ENCODE measurements at places on chromosomes 2 and 18.

- DNase-seq = no peak
Measured at GRCh38 chr2:38068234-38068633, 7.7 kb downstream of the CYP1B1 start.

DNA sequence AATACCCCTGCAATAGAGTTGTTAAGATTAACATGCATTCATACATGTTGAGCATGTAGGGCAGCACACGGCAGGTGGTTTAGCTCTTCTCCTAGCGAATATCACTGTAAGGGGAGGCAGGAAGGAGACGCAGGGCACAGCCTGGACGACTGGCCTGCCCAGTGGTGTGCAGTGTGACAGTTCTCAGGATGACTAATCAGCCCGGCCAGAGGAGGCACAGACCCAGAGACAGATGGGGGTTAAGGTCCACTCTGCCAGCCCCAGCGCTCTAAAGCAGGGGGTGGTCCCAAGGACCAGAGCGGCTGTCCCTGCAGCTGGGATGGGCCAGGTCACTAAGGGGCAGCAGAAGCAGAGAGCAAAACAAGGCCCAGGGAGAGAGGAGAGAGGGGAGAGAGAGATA lies 63.7 kb downstream of the RNF152 start:
- DNase-seq = no peak

GRCh38 chr2:230908092-230908594 lies 16.9 kb downstream of the GPR55 start:
- no peak for DNase-seq

DNA sequence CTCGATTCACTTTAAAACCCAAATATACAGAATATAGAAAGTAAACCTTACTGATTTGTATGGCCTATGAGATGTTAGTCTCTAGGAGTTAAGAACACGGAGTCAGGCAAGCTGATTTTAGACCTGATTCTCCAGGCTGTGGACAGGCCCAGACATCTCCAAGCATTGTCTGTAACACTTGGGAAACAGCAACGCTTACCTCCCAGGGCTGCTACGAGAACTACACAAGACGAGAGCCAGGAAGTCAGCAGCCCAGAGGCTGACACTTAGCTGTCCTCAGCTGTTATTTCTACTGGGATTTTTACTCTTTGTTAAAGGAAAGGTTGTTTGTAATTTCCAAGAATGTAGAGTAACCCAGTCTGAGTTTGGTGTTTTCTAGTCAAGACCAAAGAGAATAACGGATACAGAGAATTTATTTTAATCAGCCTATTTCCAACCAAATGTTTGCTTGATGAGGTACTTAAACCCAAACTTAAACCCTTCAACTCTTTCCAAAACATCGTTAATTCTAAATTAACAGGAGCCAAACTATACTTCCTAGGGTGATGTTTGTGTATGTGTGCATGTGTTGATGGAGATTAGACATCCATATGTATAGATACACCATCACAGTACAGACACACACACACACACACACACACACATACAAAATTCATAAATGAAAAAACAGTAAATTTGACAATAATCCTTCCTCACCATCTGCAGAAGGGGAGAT lies 123.4 kb downstream of the LAMA1 start:
- no peak for DNase-seq

DNA sequence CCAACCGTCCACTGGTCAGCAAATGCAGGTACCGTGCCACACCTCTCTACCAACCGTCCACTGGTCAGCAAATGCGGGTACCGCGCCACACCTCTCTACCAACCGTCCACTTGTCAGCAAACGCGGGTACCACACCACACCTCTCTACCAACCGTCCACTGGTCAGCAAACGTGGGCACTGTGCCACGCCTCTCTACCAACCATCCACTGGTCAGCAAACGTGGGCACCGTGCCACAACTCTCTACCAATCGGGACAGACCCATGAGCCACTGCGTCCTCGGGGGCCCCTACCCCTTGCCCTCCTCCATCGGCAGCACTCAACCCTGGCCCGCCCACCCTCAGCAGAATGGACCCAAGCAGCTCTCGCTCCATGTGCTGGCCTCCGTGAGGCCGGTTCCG lies 226.4 kb upstream of the SALL3 start:
- no peak for DNase-seq

DNA sequence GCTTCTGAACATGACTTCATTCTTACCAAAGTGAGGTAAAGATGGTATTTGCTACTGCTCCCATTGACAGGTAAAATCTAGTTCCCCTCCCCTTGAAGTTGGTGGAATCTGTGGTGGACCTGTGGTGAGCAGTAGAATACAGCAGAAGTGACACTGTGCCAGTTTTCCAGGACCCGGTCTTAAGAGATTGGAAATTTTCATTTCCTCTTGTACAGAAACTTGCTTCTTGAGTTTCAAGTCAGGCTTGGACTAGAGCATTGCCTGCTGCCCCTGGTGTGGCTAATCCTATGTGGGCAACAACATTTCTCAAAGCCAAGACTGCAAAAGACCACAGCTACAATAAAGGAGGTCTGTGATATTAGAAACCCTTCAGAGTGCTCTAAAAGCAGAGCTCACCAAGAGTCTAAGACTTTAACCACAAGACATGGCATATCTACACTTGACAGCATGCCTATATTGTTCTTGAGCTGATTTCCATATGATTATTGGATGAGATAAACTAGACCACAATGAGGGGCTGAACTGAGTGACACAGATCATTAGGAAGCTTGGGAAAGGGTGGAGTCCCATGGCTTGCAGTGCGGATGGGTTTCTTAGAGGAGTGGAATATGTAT lies 458.1 kb downstream of the BCL11A start:
- DNase-seq = no peak

- DNase-seq = no peak
Measured at GRCh38 chr2:186485576-186485870, 537 bp upstream of the ZC3H15 start.

DNA sequence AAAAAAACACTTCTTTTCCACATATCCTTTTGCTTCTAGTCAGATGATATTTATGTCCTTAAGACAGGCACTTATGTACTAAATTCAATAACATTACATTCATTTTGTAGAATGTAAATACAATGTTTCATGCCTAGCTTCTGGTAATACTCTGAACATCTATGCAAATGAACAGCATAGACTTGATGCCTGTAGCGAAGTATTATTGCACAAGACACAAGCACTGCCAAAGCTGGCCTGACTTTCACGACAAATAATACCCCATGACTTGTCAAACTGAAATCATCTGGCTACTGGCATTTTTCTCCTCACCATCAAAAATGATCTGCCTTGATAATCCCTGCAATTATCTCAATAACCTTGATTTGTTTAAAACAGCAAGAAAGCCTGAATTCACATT lies 101.3 kb downstream of the L3MBTL4 start:
- no peak for DNase-seq

- DNase-seq = no peak
Measured at GRCh38 chr2:66872081-66872985, 437.4 kb downstream of the MEIS1 start.

GRCh38 chr2:234411793-234412192 lies 85.1 kb downstream of the ARL4C start:
- no peak for DNase-seq

GRCh38 chr2:197073701-197074433 lies 147.4 kb upstream of the PGAP1 start:
- DNase-seq = no peak

- no peak for DNase-seq
Measured at GRCh38 chr2:26630669-26631360, 10.4 kb downstream of the CIB4 start.

DNA sequence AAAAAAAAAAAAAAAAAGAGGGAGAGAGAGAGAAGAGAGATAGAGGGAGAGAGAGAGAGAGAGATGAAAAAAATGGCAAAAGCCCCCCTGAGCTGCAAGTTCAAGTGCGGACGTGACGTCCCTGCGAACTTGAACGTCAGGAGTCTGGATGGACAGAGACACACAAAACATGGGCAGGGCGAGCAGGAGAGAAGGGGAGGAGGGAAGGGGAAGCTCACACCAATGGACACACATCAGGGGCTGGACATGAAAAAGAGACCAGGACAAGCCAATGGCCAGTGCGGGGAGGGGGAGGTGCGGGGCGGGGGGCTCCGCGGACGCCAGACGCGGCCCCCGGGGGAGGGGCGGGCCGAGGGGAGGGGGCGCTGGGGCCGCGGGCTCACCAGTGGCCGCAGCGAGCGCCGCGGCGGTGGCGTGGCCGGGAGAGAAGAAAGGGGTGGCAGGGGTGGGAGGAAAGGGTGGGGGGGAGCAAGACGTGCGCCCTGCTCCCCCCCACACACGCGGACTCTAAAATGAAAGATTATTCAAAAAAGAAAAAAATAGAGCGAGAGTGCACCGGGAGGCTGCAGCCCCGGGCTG lies at the start of gene BCL11A:
Gene BCL11A, minus strand, starts transcription at position 160 of the 579 bp plus-strand sequence. CDS start 384 bp downstream, outside the sequence.
- no peak for DNase-seq

- no peak for DNase-seq
Measured at GRCh38 chr2:146412625-146413024, 1432.2 kb upstream of the ACVR2A start.

- DNase-seq = no peak
Measured at GRCh38 chr2:204282525-204282924, 262.8 kb upstream of the PARD3B start.

- DNase-seq = no peak
Measured at GRCh38 chr2:156818944-156819343, 382.8 kb downstream of the GPD2 start.

DNA sequence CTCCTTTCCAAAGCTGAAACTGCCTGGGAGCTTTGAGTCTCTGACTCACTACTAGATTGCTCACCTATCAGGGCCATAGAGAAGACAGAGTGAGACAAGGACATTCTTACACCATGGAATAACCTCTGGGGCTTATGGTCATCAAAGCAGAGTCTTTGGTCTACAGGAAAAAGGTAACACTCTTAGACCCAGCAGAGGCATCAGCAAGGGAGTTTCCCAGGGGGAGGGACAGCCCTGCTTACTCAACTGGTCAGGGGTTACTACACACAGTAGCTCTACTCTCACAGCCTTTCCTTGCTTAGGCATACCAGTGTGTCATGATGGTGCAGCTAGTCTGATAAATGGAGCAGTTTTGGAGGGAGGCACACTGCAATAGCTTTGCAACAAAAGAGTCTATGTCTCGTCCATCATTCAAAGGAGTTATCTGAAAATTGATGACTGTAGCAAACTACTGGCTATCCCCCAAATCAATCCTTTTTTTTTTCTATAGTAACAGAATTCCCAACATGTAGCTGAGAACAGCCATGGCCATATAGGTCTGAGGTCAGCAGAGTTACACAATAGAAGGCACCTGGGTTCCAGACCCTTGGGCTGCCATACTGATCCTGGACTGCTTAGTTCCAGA lies 22.4 kb upstream of the CD28 start:
- no peak for DNase-seq

- DNase-seq = no peak
Measured at GRCh38 chr18:24446953-24447538, 13.4 kb upstream of the HRH4 start.

- DNase-seq = no peak
Measured at GRCh38 chr2:238847841-238848690, at the start of gene TWIST2. TWIST2 (plus strand) TSS chr2:238848085; CDS start chr2:238848216, 131 bp downstream.

DNA sequence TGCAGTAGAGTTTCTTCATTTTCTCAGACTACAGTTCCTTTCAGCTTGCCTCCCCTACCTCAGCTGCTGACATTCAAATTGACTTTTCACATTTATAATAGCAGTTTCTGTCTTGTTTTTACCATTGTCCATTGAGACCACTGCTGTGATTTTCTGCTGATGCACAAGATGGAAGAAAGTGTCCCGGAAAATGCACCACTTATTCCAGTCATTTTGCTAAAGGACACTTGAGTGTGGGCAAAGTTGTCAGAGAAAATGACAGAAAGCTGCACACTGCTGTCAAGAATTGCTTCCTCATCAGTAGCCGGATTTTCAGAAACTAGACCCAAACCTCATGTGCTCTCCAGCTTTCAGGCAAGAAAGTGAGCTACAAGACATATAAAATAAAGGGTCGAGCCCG lies 546.2 kb upstream of the SETBP1 start:
- DNase-seq = no peak

GRCh38 chr2:66995636-66996035 lies 401.5 kb upstream of the ETAA1 start:
- DNase-seq = no peak

- DNase-seq = no peak
Measured at GRCh38 chr2:9423922-9424272, 443 bp downstream of the CPSF3 start.

DNA sequence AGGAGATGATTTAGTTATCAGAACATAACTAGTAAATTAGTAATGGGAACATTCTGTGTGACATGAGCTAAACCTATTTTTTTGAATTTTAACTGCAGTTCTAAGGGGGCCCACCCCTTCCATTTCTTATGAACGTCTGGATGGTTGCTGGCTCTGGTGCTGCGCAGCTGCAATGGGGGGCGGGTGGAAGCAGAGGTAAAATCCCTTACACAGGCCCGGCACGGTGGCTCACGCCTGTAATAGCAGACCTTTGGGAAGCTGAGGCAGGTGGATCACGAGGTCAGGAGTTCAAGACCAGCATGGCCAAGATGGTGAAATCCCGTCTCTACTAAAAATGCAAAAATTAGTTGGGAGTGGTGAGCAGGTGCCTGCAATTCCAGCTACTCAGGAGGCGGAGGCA lies 151.5 kb downstream of the GALR1 start:
- DNase-seq = no peak

DNA sequence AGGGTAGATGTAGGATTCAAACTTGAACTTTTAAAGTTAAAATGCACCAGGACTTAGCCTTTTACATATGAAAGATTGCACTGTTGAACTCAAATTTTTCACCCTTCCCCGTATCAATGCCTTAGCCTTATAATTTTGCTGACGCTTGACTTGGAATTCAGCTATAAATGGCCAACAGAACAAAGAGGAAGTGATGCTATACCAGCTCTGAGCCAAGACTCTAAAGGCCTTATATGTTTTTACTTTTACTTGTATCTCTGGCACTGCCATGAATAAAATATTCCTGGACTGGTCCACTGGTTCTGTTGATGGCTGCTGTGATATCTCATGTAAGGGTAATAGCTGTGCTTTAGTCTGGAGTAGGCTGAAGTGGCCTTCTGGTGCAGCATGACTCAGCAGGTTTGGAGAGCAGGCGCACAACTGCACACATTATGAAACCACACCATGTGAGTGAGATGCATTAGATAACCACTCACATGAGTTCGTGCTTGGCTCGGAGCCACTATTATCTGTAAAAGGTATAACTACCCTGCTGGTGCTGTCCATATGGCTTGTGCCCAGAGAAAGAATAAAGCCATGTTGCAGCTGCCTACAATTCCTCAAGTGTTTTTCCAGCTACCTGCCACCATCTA lies 8.4 kb upstream of the IER3IP1 start:
- DNase-seq = no peak

- no peak for DNase-seq
Measured at GRCh38 chr2:213119061-213119809, 32.2 kb downstream of the IKZF2 start.

GRCh38 chr2:233093166-233093448 lies 33.0 kb downstream of the INPP5D start:
- no peak for DNase-seq

All from stimulated activated CD8-positive, alpha-beta memory T cell treated with anti-CD3 and anti-CD28 coated beads, Interleukin-15, amount 100 ng/mL, for 1 hour (primary cell).